ENCODE measurements at places on chromosomes 5 and 9. TPM values are rescaled to one million over a fixed set of nuclear protein-coding genes. Genes with fewer than 3 reads are reported as not detected.
A peak's percentile ranks its signal among the peaks of the same experiment; 100 is the strongest.

DNA sequence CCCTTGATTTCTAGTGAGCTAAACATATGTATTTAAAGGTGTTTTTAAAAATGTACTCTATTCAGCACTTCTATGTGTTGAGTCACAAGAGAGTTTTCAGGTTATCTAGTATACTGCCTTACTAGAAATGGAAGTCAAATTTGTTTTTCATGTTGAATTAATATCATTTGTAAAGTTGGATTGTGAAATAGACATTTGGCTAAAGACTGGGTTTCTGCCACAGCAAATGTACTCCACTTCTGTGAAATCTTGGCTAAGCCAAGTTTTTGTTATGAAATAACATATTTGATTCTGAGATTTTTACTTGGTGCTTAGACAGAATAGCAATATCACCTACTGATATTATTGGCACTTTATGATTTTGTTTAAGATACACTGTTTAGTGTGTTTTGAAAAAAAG, 106.0 kb downstream of the CWC27 start:
- no peak overlapping the region for H3K4me3 ChIP-seq
- H3K36me3 ChIP-seq, result no peaks in the 10 kb centered on the region
- DNase-seq, result no peak
- no peaks in the 10 kb centered on the region for H3K4me1 ChIP-seq
- H3K27me3 ChIP-seq, result no peaks in the 10 kb centered on the region

GRCh38 chr5:107025712-107026497, 644.8 kb downstream of the EFNA5 start:
- no peak for DNase-seq
- H3K27ac ChIP-seq, result no peak overlapping the region
- H3K4me1 ChIP-seq, result no peaks in the 10 kb centered on the region
- no peak overlapping the region for H3K4me3 ChIP-seq
- H3K36me3 ChIP-seq, result no peaks in the 10 kb centered on the region

- peak overlapping the region; percentile 42 for H3K4me3 ChIP-seq
- no peaks in the 10 kb centered on the region for H3K27me3 ChIP-seq
- no peaks in the 10 kb centered on the region for H3K36me3 ChIP-seq
- H3K4me1 ChIP-seq, result peaks cover 7% of the 10 kb centered on the region
These were observed 18.9 kb upstream of the SPTLC1 start for GRCh38 chr9:92133949-92134604.

DNA sequence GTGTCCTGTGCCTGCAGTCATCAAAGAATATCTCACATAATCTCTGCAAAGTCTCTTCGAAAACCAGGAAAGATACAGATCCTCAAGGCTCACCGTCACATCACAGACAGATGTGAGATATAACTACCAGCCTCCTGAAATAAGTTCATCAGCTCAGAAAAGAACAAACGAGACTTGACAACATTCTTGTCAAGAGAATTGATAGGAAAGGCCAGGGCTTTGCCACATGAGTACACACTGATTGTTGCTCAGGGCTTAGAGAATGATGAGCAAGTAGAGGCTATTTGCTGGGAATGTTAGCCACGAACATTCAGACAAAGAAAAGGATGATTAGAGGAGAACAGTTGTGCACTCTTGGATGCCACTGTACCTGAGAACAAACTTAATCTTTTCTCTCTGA, 535.1 kb downstream of the ELAVL2 start:
- no peaks in the 10 kb centered on the region for H3K4me1 ChIP-seq
- no peak overlapping the region for H3K27ac ChIP-seq
- no peak for DNase-seq
- no peaks in the 10 kb centered on the region for H3K27me3 ChIP-seq
- H3K4me3 ChIP-seq, result no peak overlapping the region
- no peaks in the 10 kb centered on the region for H3K36me3 ChIP-seq

- no peaks in the 10 kb centered on the region for H3K36me3 ChIP-seq
- no peaks in the 10 kb centered on the region for H3K27me3 ChIP-seq
- H3K4me1 ChIP-seq, result peaks cover 31% of the 10 kb centered on the region
- no peak overlapping the region for H3K4me3 ChIP-seq
These were observed 740.2 kb upstream of the ZNF608 start for GRCh38 chr5:125486634-125487033.

ENC1 gene
- 3.9 TPM for total RNA-seq

PCDHA1 gene
- not detected for total RNA-seq

DNA sequence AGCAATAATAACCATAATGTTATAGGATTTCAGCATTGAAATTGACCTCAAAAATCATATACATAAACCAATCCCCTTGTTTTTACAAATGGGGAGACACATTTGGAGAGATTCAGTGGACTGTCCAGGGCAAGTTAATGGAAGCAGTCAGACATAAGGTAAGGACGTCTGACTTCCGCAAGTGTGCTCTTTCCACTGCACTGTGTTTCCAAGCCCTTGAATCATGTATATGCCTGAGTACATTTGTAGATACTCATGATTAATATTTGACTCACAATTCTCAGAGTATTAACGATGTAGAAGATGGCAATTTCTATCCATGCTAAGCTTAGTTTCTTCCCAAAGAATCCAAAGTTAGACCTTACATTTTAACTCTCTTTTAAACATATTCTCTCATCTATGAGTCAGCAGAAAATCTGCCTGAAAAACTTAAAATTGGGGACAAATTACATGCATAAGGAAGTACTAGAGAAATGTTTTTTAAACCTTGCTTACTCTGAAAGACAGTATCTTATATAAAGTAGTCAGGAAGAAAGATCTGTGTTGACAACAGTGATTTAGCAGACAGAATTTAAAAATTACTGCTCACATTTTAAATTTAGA, 165.3 kb downstream of the NFIB start:
- DNase-seq, result no peak
- H3K36me3 ChIP-seq, result no peaks in the 10 kb centered on the region
- no peak overlapping the region for H3K4me3 ChIP-seq
- no peaks in the 10 kb centered on the region for H3K27me3 ChIP-seq

DNA sequence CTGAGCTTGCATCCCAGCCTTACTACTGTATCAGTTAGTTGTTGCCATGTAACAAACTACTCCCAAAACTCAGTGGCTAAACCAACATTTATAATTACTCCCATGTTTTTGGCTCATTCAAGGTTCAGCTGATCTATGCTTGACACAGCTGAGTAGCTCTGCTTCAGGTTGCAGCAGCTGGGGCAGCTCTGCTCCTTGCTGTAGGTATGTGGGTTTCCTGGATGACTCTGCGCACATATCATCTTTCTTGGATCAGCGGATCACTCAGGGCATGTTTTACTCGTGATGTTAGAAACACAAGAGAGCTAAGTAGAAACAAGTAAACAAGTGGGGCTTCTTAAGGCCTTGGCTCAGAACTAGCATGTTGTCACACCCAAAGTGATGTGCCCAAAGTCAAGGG, 15.1 kb downstream of the TEK start:
- H3K36me3 ChIP-seq, result no peaks in the 10 kb centered on the region
- H3K4me3 ChIP-seq, result no peak overlapping the region
- H3K27me3 ChIP-seq, result no peaks in the 10 kb centered on the region
- DNase-seq, result no peak

- no peaks in the 10 kb centered on the region for H3K36me3 ChIP-seq
- no peaks in the 10 kb centered on the region for H3K4me1 ChIP-seq
- no peak for DNase-seq
- no peak overlapping the region for H3K27ac ChIP-seq
- H3K4me3 ChIP-seq, result no peak overlapping the region
These were observed 269.5 kb upstream of the MSX2 start for GRCh38 chr5:174454890-174455289.

- H3K36me3 ChIP-seq, result no peaks in the 10 kb centered on the region
- no peak for DNase-seq
- no peaks in the 10 kb centered on the region for H3K4me1 ChIP-seq
- H3K27me3 ChIP-seq, result no peaks in the 10 kb centered on the region
- H3K27ac ChIP-seq, result no peak overlapping the region
These were observed 316.4 kb downstream of the NR3C1 start for GRCh38 chr5:143086908-143087637.

- H3K4me3 ChIP-seq, result no peak overlapping the region
- no peaks in the 10 kb centered on the region for H3K4me1 ChIP-seq
- no peaks in the 10 kb centered on the region for H3K36me3 ChIP-seq
- no peak for DNase-seq
- H3K27ac ChIP-seq, result no peak overlapping the region
These were observed 149.7 kb upstream of the SPRY4 start for GRCh38 chr5:142474431-142475094.

GRCh38 chr5:144232285-144232684, 61.6 kb downstream of the KCTD16 start:
- no peak overlapping the region for H3K27ac ChIP-seq
- no peaks in the 10 kb centered on the region for H3K27me3 ChIP-seq
- no peaks in the 10 kb centered on the region for H3K36me3 ChIP-seq
- H3K4me1 ChIP-seq, result no peaks in the 10 kb centered on the region

VLDLR gene
- total RNA-seq, result 20.2 TPM

SGCD gene
- total RNA-seq, result 1.0 TPM

DOCK2 gene
- total RNA-seq, result 4.1 TPM

DNA sequence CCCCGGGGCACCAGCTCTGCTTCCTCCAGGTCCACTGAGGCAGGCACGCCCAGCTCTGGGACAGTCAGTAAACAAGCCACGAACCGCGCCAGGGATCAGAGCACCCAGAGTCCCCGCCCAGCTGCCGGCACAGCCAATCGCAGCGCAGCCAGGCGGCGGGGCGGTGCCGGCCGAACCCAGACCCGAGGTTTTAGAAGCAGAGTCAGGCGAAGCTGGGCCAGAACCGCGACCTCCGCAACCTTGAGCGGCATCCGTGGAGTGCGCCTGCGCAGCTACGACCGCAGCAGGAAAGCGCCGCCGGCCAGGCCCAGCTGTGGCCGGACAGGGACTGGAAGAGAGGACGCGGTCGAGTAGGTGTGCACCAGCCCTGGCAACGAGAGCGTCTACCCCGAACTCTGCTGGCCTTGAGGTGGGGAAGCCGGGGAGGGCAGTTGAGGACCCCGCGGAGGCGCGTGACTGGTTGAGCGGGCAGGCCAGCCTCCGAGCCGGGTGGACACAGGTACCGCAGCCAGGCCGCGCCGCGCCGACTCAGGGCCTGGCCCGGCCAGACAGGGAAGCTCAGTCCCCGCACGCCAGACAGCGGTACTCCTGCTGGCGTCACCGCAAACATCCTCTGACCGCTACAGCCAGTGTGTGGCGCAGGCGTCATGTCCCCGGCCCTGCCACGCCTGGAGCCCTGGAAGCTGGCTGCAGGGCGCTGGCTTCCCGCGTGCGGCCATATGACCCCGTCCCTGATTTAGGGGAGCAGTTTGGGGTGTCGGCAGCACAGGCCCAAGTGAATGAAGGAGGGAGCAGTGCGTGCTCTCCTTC, at the start of gene CTSL:
CTSL (plus strand) TSS at position 220 of the 810 bp plus-strand sequence. CDS start 1,485 bp downstream, outside the sequence.
- H3K4me1 ChIP-seq, result peaks cover 4% of the 10 kb centered on the region
- peak; percentile 14 for DNase-seq
- H3K27ac ChIP-seq, result peak within 1 kb of the TSS; percentile 91
- H3K27me3 ChIP-seq, result peaks cover 8% of the 10 kb centered on the region
- H3K36me3 ChIP-seq, result no peaks in the 10 kb centered on the region

DNA sequence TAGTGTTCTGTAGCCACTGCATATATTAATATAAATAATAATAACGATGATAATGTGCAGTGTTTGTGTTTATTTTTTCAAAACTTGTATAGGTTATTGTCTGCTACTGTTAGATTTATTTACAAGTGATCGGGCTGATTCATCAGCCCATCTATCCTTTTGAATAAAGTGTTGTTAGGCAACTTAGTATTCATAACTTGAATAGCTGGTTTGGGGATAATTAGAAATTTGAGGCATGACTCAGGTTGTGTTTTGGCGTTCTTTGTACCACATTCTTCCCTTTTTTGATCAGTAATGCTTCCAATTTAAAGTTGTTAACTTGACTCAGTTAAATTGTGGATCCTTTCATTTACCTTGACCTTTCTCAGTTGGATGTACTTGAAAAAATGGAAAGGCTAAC, 69.7 kb downstream of the FOCAD start:
- H3K4me3 ChIP-seq, result no peak overlapping the region
- DNase-seq, result no peak

CDC23 gene
- 19.9 TPM for total RNA-seq

GRIN3A gene
- total RNA-seq, result 0.06 TPM

LIX1 gene
- not detected for total RNA-seq

PDE6A gene
- 3.8 TPM for total RNA-seq

All from esophagus squamous epithelium (tissue), 5 donors.